Naive B cell (primary cell): ENCODE measurements at places on chromosomes 5 and 9. TPM values are rescaled to one million over a fixed set of nuclear protein-coding genes. Genes with fewer than 3 reads are reported as not detected.

DNA sequence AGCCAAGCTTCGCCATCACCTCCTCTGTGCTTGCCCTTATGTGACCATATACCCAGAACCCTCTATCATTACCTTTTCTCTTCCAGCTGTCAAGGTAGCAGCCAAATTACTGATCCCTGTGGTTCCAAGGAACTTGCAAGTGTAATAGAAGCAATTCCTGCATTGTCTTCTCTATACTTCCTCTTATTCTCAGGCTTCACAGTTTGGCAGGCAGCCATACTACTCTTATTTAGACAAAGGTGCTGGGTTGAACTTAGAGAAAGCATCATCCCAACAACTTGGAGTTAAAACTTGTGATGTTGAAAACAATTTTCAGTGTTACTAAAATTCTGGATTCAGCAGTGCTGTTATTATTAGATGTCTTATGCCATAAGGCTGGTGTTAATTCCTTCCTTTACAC lies 93.2 kb downstream of the NLN start:
- H3K36me3 ChIP-seq: peaks cover 14% of the 10 kb centered on the region
- H3K27me3 ChIP-seq: no peaks in the 10 kb centered on the region
- no peak overlapping the region for H3K27ac ChIP-seq
- peaks cover 7% of the 10 kb centered on the region for H3K4me1 ChIP-seq
- DNase-seq: no peak

Gene GFRA3
- polyA plus RNA-seq: not detected

Gene PALM2AKAP2
- not detected for polyA plus RNA-seq

Gene OTP
- polyA plus RNA-seq: not detected

- no peaks in the 10 kb centered on the region for H3K36me3 ChIP-seq
- no peak overlapping the region for H3K4me3 ChIP-seq
- H3K27me3 ChIP-seq: no peaks in the 10 kb centered on the region
These were observed 651.0 kb upstream of the RORB start for GRCh38 chr9:73845954-73846690.

GRCh38 chr5:55929020-55929799 lies 65.6 kb downstream of the IL6ST start:
- H3K27ac ChIP-seq: no peak overlapping the region
- no peaks in the 10 kb centered on the region for H3K36me3 ChIP-seq
- DNase-seq: no peak
- H3K4me3 ChIP-seq: no peak overlapping the region
- peaks cover under 1% of the 10 kb centered on the region for H3K27me3 ChIP-seq
- H3K4me1 ChIP-seq: no peaks in the 10 kb centered on the region

Gene SHISAL2B
- polyA plus RNA-seq: not detected

Gene GABBR2
- not detected for polyA plus RNA-seq

GRCh38 chr5:36239370-36240293 lies 2.1 kb downstream of the NADK2 start:
- no peak for DNase-seq
- peak overlapping the region; percentile 84 for H3K4me3 ChIP-seq
- no peaks in the 10 kb centered on the region for H3K27me3 ChIP-seq

GRCh38 chr9:4850603-4851310 lies 58.0 kb downstream of the RCL1 start:
- no peak for DNase-seq
- no peak overlapping the region for H3K27ac ChIP-seq
- no peaks in the 10 kb centered on the region for H3K36me3 ChIP-seq

DNA sequence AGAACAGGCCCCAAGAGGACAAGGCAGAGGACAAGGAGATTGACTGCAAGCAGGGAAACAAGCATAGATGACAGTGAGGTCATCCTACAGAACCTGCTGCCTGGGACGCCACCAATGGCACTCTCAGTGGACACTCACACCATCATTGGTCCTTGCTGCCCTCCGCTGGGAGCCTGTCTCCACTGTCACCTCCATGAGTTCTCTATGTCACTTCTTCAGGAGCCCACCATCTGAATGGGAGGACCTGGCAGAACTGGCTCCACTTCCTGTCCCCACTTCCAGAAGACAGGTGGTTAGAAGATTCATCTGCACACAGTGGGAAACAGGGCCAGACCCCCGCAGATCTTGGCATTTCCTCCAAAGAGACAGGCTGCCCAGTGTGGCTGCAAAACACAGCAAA lies 188.9 kb downstream of the HSD17B3 start:
- H3K36me3 ChIP-seq: peaks cover 5% of the 10 kb centered on the region
- no peak overlapping the region for H3K4me3 ChIP-seq
- H3K4me1 ChIP-seq: peaks cover 3% of the 10 kb centered on the region
- H3K27ac ChIP-seq: no peak overlapping the region

DNA sequence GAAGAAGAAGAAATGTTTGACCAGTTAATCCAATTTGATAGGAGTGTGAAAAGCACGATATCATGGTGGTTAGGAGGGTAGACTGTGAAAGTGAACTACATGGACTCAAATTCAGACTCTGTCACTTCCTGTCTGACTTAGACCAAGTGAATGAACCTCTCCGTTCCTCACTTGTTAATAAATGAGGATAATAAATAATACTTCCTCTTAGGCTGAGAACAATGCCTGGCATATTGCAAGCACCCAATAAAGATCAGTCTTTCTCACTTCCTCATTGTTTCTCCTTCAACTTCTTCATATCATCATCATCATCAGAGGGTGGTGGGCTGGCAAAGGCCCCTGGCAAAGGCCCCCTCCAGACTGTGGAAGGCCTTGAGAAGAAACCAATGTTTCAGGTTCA lies 148.7 kb downstream of the CDK5RAP2 start:
- peak overlapping the region; percentile 49 for H3K27ac ChIP-seq
- peaks cover 4% of the 10 kb centered on the region for H3K36me3 ChIP-seq
- DNase-seq: no peak
- no peak overlapping the region for H3K4me3 ChIP-seq
- no peaks in the 10 kb centered on the region for H3K27me3 ChIP-seq

- DNase-seq: no peak
- peaks cover 3% of the 10 kb centered on the region for H3K4me1 ChIP-seq
- H3K36me3 ChIP-seq: peaks cover 8% of the 10 kb centered on the region
- H3K27ac ChIP-seq: peak overlapping the region; percentile 52
These were observed 207.3 kb downstream of the ARHGAP26 start for GRCh38 chr5:142977363-142978051.

Gene LOX
- polyA plus RNA-seq: 0.17 TPM

DNA sequence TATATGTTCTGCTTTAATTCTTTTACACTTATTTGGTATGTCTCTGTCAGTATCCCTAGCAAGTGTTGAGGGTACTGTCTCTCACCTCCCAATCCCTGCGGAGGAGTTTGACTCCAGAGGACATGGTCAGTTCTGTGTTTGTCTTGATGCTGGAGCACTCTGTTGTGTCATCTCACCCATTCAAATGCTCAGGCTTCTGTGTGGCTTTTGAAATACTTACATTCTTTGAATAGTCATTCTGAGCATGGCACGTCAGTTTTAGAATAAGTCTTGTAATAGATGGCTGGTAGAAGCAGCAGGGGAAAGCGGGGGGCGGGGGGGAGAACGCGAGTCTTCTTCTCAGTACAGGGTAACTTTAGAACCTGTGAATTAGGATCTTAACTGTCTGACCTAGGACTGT lies 12.3 kb downstream of the MAST4 start:
- peak overlapping the region; percentile 39 for H3K27ac ChIP-seq
- DNase-seq: no peak
- peaks cover 5% of the 10 kb centered on the region for H3K27me3 ChIP-seq
- no peaks in the 10 kb centered on the region for H3K36me3 ChIP-seq

GRCh38 chr5:157710882-157711281 lies 20.3 kb upstream of the THG1L start:
- no peaks in the 10 kb centered on the region for H3K4me1 ChIP-seq
- no peak overlapping the region for H3K27ac ChIP-seq
- H3K27me3 ChIP-seq: no peaks in the 10 kb centered on the region
- DNase-seq: no peak
- no peak overlapping the region for H3K4me3 ChIP-seq
- no peaks in the 10 kb centered on the region for H3K36me3 ChIP-seq

DNA sequence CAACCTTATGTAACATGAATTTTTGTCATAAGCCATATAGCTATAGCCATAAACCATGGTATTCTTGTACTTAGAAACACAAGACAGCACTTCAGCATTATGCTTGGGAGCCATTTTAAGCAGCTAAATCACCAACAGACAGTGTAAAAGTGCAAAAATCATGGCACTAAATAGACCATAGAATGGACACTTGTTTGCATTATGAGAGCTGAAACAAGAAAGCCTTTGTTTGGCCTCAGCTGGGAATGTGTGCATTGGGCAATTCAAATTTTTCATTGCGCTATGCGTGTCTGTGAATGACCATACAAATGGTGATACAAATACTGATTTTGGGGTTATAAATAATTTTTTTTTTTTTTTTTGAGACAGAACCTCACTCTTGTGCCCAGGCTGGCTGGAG lies 23.7 kb downstream of the KDM4C start:
- no peak overlapping the region for H3K27ac ChIP-seq
- no peaks in the 10 kb centered on the region for H3K27me3 ChIP-seq
- DNase-seq: no peak

Gene ANKH
- polyA plus RNA-seq: 10.0 TPM

GRCh38 chr5:176670449-176670848 lies 23.2 kb downstream of the TSPAN17 start:
- no peak for DNase-seq
- H3K27ac ChIP-seq: no peak overlapping the region
- no peaks in the 10 kb centered on the region for H3K4me1 ChIP-seq
- no peak overlapping the region for H3K4me3 ChIP-seq
- H3K27me3 ChIP-seq: peaks cover 63% of the 10 kb centered on the region
- no peaks in the 10 kb centered on the region for H3K36me3 ChIP-seq

GRCh38 chr9:127599550-127599891 lies 12.6 kb upstream of the STXBP1 start:
- no peak overlapping the region for H3K27ac ChIP-seq
- peaks cover 14% of the 10 kb centered on the region for H3K27me3 ChIP-seq
- no peak overlapping the region for H3K4me3 ChIP-seq
- no peak for DNase-seq

Gene ZNF879
- 4.7 TPM for polyA plus RNA-seq

Gene GARIN3
- not detected for polyA plus RNA-seq

DNA sequence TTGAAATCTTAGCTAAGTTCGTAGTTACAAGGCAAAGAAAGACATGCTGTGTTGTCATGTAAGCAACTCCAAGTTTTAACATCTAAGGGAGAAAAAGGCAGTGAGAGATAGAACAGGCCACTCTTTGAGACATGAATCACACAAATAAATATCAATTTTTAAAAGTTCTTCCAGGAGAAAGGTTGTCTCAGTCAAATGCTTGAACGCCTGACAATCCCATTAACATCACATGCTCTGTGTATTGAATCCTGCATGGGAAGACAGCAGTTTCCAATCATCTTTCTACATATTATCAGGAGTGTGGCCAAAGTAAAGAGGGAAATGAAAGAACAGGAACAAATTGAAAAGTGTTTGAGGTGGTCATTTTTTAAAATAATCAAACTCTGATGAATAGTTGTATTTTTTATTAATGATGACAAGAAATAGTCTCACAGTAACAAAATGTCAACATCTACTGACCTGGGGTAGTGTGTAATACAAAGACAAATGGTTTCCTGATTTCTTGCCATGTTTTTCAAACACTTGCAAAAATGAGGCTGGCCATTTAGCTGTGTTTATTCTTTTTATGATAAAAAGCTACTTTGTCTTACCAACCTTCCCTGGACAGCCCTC lies 6.4 kb upstream of the C6 start:
- H3K4me3 ChIP-seq: no peak overlapping the region
- no peak overlapping the region for H3K27ac ChIP-seq
- no peaks in the 10 kb centered on the region for H3K36me3 ChIP-seq
- no peaks in the 10 kb centered on the region for H3K27me3 ChIP-seq
- no peaks in the 10 kb centered on the region for H3K4me1 ChIP-seq
- no peak for DNase-seq

DNA sequence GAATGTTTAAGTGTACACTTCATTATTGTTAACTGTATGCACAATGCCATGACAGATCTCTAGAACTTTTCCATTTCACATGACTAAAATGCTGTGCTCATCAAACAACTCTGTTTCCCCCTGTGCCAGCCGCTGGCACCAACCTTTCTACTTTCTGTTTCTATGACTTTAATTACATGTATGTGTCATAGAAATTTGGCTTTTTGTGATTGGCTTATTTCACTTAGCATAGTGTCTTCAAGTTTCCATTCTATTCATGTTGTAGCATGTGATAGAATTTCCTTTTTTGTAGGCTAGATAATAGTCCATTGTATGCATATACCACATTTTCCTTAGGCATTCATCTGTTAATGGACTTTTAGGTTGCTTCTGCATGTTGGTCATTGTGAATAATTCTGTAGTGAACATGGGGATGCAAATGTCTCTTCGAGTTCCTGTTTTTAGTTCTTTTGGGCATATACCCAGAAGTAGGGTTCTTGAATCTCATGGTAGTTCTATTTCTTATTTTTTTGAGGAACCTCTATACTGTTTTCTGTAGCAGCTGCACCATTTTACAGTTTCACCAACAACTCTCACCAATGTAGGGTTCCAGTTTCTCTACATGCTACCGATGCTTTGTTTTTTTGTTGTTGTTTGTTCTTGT lies 184.4 kb upstream of the DMRT1 start:
- DNase-seq: no peak
- peak overlapping the region; percentile 5 for H3K27ac ChIP-seq
- peaks cover 26% of the 10 kb centered on the region for H3K4me1 ChIP-seq
- peaks cover 4% of the 10 kb centered on the region for H3K27me3 ChIP-seq

DNA sequence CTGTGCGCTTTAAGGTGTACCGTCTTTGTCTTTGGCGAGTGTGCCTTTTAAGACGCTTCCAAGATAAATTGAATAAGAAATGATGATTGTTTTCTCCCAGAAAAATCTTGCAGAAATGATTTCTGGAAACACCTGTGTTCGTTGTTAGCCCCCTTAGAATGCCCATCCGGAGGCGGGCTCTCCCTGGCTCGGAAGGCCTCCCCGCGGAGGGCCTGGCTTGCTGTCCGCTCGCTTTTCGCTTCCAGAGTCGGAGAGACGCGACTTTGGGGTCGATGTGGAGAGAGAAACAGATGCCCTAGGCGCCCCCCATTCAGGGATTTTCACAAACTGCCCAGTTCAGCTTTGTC lies 23.9 kb downstream of the LECT2 start:
- peaks cover 37% of the 10 kb centered on the region for H3K27me3 ChIP-seq
- H3K4me1 ChIP-seq: peaks cover 4% of the 10 kb centered on the region
- H3K36me3 ChIP-seq: no peaks in the 10 kb centered on the region
- no peak overlapping the region for H3K27ac ChIP-seq
- no peak for DNase-seq
- H3K4me3 ChIP-seq: no peak overlapping the region

Gene PSAT1
- polyA plus RNA-seq: 0.27 TPM

GRCh38 chr5:180631549-180632383 lies 17.6 kb downstream of the FLT4 start:
- DNase-seq: no peak
- no peaks in the 10 kb centered on the region for H3K4me1 ChIP-seq
- H3K36me3 ChIP-seq: no peaks in the 10 kb centered on the region
- H3K27ac ChIP-seq: no peak overlapping the region

DNA sequence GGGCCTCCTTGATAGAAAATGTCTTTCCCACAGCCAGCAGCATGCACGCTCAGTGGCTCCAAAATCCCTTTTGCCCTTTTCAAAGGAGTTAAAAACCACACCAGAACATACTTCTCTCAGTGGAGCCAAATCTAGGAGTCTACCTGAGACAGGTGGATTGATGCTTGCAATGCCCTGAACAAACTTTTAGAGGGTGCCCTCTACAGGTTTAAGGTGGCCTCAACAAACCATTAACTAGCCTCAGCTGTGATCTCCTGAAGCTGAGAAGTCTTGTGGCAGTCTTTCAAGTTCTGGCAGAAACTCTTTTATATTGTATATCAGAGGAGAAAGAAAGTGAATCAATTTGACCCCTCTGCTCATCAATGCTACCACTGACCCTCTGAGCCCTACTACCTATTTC lies 125.4 kb downstream of the MED27 start:
- no peak for DNase-seq
- H3K4me1 ChIP-seq: no peaks in the 10 kb centered on the region
- H3K4me3 ChIP-seq: no peak overlapping the region
- no peak overlapping the region for H3K27ac ChIP-seq

Gene SPINK4
- polyA plus RNA-seq: not detected
